ENCODE measurements at places on chromosomes 11 and 22.

- no peak for DNase-seq
Observed at GRCh38 chr22:17158176-17158567, 905 bp downstream of the HDHD5 start.

DNA sequence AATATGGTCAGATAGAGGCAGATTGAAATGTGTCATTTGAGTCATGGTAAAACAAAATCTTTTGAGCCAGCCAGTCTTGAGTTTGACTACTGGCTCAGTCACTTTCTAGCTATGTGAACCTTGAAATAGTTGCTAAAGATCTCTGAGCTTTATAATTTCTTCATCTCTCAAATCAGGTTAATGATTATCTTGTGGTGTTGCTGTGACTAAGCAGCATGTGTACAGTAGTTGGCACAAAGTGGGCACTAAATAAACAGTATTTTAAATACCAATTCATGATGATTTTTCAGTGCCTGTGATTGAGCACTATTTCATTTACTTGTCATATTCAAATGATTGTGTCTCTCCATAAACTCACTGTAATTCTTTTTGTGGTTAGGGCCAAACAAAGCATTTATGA, 70.8 kb downstream of the RAB38 start:
- no peak for DNase-seq

DNA sequence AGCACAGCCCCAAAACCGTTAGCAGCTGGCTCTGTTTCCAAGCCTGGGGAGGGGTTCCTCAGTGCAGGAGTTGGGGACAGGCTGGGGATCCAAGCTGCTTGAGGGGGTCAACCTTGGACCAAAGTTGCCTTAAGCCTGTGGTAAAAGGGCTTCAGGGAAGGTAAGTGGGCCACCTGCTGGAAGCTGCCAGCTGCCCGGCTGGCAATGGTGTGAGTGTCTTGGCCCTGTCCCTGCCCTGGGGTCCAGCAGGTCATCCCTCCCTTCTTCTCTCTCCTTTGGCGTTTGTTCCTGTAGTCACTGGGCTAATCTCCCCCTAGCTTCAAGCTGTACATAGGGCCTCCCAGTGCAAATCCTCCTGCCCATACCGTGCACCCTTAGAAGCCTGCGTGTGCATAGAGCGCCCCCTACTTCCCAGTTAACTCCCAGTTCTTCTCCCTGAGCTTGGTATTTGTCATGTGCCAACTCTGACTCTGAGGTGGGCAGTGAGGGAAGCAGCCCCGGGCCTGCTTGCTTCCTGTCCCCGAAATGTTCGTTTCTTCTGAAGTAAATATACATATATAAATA, 4.4 kb downstream of the TMEM258 start:
- peak; percentile 58 for DNase-seq

GRCh38 chr11:8913961-8914660, 3.1 kb downstream of the AKIP1 start:
- peak; percentile 42 for DNase-seq

Data from fibroblast of skin of right biceps (primary cell).